Stimulated activated CD8-positive, alpha-beta memory T cell treated with anti-CD3 and anti-CD28 coated beads, Interleukin-4, amount 100 ng/mL, for 4 hours (primary cell): ENCODE measurements at places on chromosomes 3 and 15.
A peak's percentile ranks its signal among the peaks of the same experiment; 100 is the strongest.

DNA sequence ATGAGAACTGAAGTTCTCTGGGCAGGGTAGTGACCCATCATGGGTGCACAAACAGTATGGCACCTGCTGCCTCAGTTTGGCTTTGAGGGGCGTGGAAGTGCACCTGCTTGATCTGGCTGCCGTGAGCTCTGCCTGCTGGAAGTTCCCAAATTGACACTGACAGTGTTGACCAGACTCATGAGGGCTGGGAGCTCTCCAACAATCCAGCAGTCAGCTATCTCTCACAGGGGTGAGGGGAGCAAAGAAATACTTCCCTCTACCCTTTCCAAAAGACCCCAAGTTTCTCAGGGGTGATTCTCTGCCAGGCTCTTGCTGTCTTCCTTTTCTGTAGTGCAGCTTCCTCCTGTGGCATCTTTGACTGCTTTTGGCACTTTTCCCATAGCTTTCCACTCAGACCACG is 49.4 kb upstream of the ROBO1 start:
- no peak for DNase-seq

DNA sequence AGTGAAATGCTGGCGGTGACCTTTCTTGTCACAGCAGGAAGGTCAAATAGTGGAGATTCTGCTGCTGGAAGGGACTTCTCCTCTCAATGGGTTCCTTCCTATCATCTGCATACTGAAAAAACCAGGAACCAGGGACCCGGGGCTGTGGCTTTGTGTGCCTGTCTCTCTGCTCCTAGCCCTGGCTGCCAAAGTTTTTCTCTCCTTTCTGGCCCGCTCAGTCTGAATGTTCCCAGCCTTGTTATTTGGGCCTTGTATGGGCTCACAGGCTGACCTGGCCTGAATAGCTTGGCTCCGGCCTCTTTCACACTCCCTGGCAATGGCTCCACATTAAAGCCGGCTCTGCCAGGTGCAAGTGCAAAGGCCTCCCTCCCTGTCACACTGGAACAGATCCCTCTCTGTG is 94.7 kb downstream of the LRIG1 start:
- DNase-seq, result no peak

DNA sequence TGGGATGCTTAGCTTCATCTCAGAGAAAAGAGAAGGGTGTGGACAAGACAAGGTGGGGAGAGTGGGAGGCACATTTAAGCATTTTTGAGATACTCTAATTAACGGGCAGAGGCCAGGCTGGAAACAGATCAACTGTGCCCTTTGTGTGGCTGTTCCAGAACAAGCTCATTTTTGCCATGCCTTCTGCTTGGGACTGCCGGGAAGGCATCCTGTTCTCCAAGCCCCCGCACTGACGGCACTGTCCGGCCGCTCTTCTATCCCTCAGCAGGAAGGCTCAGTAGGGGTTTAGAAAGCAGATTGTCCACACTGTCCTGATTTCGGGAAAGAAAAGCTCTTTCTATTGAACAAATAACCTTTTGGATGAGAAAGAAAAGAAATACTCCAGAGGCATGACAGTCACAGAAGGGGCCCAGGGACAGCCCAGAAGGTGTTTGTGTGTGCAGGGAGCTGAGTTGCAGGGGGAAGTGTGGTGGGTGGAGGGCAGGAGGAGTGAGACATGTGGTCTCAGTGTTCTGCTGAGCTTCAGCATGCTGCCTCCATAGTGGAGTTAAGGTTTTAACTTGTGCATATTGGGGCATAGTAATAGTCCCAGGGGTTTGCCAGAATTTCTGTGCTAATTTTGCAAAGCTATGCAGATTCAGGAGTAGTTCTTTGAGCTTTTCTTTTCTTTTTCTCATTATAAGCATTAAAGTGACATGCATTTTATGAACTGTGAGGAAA is 27.3 kb downstream of the SV2B start:
- DNase-seq, result no peak

GRCh38 chr15:32979710-32980109 is 214.8 kb downstream of the FMN1 start:
- DNase-seq, result no peak

DNA sequence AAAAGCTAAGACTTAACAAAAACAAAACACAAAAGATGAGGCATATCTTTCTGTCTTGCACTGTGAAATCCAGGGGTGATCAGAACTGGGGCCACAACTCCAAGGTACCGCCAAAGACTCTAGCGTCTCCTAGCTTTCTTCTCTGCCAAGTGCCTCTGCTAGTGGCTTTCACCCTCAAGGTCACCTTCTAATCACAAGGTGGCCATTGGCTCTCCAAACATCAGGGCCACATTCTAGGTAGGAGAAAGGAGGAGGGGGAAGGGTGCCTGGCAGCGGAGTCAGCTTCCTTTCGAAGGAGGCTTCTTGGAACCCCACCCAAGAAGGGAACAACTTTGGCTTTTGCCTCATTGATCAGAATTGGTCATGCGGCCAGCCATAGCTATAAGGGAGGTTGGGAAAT is 168.8 kb upstream of the SMAD3 start:
- no peak for DNase-seq

DNA sequence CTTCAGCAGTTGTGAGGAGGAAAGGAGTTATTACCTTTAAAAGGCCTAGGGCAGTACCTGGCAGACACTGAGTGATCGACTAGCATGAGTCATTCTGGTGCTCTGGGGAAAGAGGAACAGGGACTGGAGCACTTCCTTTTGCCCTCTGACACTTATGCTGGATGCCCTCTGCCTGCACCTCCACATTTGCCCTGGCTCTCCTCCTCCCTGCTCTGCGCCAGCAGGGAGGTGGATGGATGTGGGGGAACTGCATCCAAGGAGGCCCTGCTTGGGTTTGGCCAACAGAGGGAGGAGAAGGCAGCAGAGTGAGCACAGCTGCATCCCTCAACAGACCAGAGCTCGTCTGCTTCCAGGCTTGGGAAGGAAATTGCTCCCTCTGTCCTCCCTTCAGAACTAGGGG is 75.0 kb downstream of the SEMA5B start:
- DNase-seq, result no peak

GRCh38 chr3:71484047-71484446 is 99.5 kb downstream of the FOXP1 start:
- no peak for DNase-seq

DNA sequence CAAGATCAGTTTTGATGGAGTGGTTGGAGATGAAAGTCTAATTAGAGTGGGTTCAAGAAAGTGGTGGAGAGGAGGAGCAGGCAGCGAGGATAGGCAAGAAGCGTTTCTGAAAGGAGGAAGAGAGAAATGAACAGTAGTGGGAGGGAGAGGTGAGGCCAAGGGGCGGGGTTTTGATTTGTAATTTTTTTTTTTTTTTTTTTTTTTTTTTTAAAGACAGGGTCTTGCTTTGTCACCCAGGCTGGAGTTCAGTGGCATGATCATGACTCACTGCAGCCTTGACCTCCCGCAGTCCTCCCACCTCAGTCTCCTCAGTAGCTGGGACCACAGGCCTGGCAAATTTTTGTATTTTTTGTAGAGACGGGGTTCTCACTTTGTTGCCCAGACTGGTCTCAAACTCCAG is 36.6 kb downstream of the MRAS start:
- no peak for DNase-seq

DNA sequence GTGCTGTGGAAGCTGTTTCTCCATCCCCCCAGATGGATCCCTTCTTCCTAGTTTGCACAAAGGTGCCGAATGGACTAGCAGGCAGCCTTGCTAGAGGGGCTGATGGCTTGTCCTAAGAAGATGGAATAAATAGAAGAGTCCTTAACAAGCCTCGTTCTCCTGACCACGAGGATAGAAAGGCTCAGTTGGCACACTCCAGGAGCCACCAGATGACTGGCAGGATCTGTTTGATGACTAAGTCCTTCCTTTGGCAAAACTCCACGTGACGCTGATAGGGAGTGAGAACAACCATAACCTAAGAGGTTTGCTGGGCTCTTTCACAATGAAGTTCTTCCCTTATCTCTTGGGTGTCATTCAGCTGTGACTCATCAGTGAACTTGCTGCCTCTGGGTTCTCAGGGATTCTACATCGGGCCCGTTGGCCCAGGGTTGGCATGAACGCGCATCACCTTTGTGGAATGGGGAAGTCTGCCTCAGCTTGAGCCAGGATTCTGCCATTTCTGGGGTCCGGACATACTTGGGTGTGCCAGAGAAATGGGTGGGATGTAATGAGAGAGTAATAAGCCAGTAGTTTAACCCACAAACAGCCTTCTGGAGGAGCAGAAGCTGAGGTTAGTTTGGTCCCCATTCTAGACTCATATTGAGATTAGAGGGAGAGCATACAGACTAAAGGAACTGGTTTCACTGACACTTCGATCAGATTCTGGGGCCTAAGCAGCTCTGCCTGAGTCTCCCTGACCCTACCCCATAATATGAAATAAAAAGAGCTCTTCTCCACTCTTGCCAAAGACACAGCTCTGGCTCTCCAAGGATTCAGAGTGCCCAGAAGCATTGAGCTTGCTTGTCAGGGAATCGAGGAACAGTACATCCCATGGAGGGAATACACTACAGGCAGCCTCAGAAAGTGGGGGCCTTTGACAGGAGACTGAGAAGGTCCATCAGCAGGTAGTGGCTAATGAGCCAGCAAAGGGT is 2.0 kb upstream of the MELTF start:
- no peak for DNase-seq

DNA sequence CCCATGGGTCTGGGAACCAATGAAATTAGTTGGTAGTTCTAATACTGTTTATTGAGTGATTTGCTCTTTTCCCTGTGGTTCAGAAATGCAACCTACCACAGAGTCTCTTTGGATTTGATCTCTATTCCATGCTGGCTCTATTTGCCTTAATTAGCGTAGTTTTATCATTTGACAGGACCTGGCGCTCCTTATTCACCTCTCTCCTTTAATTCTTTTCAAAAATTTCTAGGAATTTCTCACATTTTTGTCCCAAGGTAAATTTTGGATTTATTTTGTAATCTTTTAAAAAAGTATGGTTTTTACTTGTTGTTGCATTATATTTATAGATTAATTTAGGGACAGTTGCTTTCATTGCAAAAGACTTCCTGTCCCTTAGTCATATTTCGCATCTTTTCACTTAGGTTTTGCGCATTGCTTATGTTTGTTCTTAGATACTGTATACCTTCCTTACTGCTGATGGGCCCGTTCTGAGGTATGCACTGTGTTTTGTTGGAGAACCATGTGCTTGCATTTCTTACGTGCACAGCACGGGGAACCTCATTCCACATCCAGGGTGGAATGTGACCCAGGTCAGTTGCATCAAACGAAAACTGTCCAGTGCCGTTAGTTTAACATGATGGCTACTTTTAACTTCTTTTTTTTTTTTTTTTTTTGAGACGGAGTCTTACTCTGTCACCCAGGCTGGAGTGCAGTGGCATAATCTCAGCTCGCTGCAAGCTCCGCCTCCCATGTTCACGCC is 27.0 kb downstream of the SENP5 start:
- DNase-seq, result no peak

GRCh38 chr15:34132881-34133280 is 31.0 kb downstream of the PGBD4 start:
- DNase-seq, result no peak

GRCh38 chr3:15953841-15954240 is 156.1 kb upstream of the ANKRD28 start:
- no peak for DNase-seq

DNA sequence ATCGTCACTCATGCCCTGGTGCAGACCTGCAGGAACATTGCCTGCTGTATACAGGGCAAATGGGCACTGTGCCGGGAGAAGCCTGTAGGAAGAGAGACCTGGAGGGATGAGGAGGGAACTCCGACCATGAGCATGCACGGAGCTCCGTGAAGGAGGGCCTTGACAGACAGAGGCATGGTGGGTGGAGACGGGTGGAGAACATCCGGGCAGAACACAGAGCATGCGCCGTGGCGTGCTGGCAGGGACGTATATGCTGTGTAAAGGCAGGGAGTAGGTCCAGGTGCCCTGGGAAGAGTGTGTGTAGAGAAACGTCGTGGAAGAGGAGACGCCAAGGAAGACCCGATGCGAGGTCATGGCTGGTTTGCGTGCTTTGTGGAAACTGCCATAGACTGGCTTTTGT is 133.0 kb upstream of the FAN1 start:
- DNase-seq, result no peak

- no peak for DNase-seq
Observed at GRCh38 chr3:38133209-38133556, 3.7 kb downstream of the ACAA1 start.

DNA sequence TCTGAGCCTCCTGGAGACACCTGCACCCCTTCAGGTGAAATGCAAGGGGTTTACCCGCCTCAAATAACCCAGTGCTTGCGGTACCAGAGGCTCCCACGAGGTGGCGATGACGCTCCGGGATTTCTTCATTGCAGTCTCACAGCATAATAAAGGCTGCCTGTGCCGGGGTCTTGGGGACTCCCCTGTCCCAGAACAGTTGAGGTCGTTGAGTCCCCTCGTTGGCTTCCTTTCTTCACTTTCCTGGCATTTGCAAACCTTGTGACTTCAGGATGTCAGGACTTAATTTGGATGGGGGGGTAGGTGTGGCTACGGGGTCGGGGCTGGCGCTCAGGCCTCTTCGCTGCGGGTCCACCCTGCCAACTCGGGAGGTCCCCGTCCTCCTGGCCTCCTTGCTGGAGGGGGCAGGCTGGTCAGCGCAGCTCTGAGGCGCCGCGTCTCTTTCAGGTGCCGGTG is 1.3 kb downstream of the GNAT1 start:
- peak; percentile 83 for DNase-seq

GRCh38 chr3:55868347-55868746 is 381.2 kb upstream of the WNT5A start:
- no peak for DNase-seq

- DNase-seq, result no peak
Observed at GRCh38 chr3:107100137-107100536, 277.1 kb upstream of the CCDC54 start.

DNA sequence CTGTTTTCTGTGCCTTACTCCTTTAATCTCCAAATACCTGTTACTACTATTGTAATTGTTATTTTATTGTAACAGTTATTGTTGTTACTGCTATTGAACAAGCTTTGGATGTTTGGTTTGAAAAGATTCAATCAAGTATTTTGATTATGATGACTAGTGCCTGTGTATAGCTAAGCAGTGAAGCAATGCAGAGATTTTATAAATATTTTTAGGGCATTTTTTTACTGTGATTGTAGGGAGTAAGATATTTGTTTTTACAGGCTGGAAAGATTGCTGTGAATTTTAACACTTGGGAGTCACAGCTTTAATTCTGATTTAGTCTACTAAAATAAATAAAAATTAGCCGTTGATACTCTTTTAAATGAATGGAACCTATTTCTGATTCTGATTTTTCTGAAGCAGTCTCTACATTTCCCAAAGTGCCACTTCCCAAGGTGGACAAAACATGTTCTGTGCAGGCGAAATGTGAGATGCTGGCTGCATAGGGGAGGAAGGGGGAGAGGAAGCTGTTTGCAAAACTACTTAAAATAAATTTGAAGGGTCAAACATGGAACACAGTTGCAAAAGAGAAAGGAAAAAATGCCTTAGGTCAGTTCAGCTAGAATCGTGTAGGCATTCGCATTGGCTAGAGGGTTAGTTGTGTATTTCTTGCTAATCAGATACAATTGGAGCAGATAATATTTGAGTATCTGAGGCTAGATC is 25.7 kb downstream of the EEFSEC start:
- no peak for DNase-seq
